Mammary microvascular endothelial cell (primary cell): ENCODE measurements at places on chromosomes 6 and 20. TPM values are rescaled to one million over a fixed set of nuclear protein-coding genes. Genes with fewer than 3 reads are reported as not detected.

Gene WFDC10B
- total RNA-seq = not detected in 2 replicates

Gene OLIG3
- not detected in 2 replicates for total RNA-seq

Gene PSORS1C1
- total RNA-seq = 2.1 and 2.7 TPM in 2 replicates

Gene TREML2
- not detected in 2 replicates for total RNA-seq

Gene ADGRF5
- total RNA-seq = 185 and 208 TPM in 2 replicates

Gene C20orf141
- not detected in 2 replicates for total RNA-seq

Gene NCR2
- not detected in 2 replicates for total RNA-seq

Gene SLC16A10
- total RNA-seq = not detected in 2 replicates

Gene CLVS2
- not detected in 2 replicates for total RNA-seq

Gene CLDN20
- not detected in 2 replicates for total RNA-seq

Gene DLK2
- total RNA-seq = not detected in 2 replicates

Gene SLC35F1
- not detected in 2 replicates for total RNA-seq

Gene COL9A3
- total RNA-seq = 0.79 TPM in 1 of 2 replicates, not detected in the other

Gene KCNK5
- not detected in 2 replicates for total RNA-seq

Gene OTOR
- total RNA-seq = not detected in 2 replicates

Gene SNX21
- total RNA-seq = 11.6 and 27.0 TPM in 2 replicates

Gene ZFP57
- not detected in 2 replicates for total RNA-seq

Gene ZNF334
- 0.27 and 0.54 TPM in 2 replicates for total RNA-seq

Gene LY6G5B
- 0.93 and 3.1 TPM in 2 replicates for total RNA-seq

Gene MOXD1
- 0.05 and 0.07 TPM in 2 replicates for total RNA-seq

Gene CD109
- total RNA-seq = 53.6 and 55.0 TPM in 2 replicates

Gene DOK5
- total RNA-seq = 0.67 TPM in 1 of 2 replicates, not detected in the other

Gene OOEP
- not detected in 2 replicates for total RNA-seq

Gene RAB23
- 10.1 and 11.1 TPM in 2 replicates for total RNA-seq

Gene CRISP2
- total RNA-seq = not detected in 2 replicates

Gene OVOL2
- total RNA-seq = not detected in 2 replicates

Gene MMP24
- 0.07 and 0.44 TPM in 2 replicates for total RNA-seq

Gene ANKRD66
- total RNA-seq = not detected in 2 replicates

Gene PDE7B
- 31.6 and 36.8 TPM in 2 replicates for total RNA-seq

Gene SERINC1
- total RNA-seq = 85.4 and 86.7 TPM in 2 replicates

Gene EEF1A1
- total RNA-seq = 11,518 and 12,167 TPM in 2 replicates

Gene IP6K3
- not detected in 2 replicates for total RNA-seq
